CD4-positive, alpha-beta T cell treated with Interleukin-17A for 1 hour (primary cell): ENCODE measurements at places on chromosomes 2 and 18.
A peak's percentile ranks its signal among the peaks of the same experiment; 100 is the strongest.

- no peak for DNase-seq
These were observed 970 bp upstream of the KCNG2 start for GRCh38 chr18:79796531-79797405.

DNA sequence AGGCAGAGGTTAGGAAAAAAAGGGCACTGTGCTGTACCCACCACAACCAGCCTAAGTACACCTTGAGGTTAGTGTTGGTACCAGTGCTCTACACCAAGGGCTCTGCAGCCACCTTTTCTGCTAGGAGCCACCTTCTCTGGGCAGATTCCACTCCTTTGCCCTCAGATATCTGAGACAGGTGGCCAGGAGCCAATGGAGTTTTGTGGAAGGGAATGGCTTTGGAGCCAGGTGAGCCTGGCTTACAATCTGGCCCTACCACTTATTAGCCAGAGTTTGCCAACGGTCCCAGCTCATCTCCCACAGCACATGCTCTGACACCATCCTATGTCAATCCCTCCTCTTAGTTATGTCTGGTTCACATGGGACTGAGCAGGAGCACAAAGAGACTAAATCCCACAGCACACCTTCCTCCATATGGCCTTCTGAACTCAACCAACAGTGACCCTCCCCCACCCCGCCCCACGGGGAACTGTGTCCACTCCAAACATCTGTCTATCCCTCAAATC, 77.5 kb downstream of the CLHC1 start:
- DNase-seq: no peak

DNA sequence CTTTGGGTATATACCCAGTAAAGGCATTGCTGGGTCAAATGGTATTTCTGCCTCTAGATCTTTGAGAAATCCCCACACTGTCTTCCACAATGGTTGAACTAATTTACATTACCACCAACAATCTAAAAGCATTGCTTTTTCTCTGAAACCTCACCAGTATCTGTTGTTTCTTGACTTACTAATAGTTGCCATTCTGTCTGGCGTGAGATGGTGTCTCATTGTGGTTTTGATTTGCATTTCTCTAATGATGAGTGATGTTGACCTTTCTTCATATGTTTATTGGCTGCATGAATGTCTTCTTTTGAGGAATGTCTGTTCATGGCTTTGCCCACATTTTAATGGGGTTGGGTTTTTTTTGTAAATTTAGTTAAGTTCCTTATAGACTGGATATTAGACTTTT, 382.6 kb upstream of the ZNF804A start:
- DNase-seq: no peak

DNA sequence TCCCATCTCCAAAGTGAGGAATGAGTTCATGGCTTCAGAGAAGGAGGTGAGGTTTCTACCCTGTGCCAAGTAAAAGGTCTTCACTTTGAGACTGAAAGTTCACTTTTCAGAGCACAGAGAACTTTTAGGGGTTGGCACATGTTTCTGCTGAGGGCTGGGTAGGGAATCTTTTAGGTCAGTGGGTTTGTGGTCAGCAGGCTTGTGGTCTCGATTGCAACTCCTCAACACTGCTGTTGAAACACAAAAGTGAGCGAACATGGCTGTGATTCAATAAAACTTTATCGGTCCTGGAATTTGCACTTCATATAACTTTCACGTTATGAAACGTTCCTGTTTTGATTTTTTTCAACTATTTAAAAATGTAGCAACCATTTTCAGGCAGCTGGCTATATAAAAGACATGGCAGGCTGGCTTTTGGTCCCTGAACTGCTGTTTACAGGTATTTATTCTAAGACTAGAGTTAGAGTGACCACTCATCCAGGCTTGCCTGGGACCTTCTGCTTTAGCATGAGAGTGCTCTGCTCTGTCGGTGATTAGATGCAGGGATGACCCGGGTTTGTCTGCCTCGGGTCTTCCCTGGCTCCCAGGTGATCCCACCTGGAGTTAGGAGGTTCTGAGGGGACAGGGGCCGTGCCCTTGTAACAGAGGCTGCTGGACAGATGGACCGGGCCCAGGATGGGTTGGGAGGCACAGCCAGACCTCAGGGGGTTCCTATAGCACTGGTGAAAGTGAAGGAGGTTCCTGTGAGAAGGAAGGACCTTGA, 62.7 kb upstream of the TAF1B start:
- peak; percentile 67 for DNase-seq

GRCh38 chr2:206845877-206846276, 80.5 kb downstream of the FASTKD2 start:
- no peak for DNase-seq

GRCh38 chr2:161077367-161078210, 82.6 kb upstream of the TANK start:
- peak; percentile 80 for DNase-seq

- no peak for DNase-seq
These were observed 102.6 kb upstream of the LPIN2 start for GRCh38 chr18:3115447-3116030.

GRCh38 chr2:164910101-164910899, 45.0 kb downstream of the SLC38A11 start:
- DNase-seq: no peak

GRCh38 chr2:96409820-96410164, 74.2 kb downstream of the NCAPH start:
- no peak for DNase-seq

- DNase-seq: no peak
These were observed 118.9 kb downstream of the TMEM182 start for GRCh38 chr2:102880731-102881130.

GRCh38 chr2:144480285-144480684, 39.6 kb downstream of the ZEB2 start:
- DNase-seq: no peak

- no peak for DNase-seq
These were observed 32.0 kb downstream of the LGALSL start for GRCh38 chr2:64485961-64486360.

DNA sequence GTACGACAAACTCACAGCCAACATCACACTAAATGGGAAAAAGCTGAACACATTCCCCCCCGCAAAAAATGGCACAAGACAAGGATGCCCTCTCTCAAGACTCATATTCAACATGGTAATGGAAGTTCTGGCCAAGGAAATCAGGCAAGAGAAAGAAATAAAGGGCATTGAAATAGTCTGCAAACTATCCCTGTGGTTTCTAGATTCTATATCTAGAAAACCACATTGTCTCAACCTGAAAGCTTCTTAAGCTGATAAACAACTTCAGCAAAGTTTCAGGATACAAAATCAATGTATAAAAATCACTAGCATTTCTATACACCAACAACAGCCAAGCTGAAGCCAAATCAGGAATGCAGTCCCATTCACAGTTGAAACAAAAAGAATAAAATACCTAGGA, 294.6 kb upstream of the CYP26B1 start:
- no peak for DNase-seq

DNA sequence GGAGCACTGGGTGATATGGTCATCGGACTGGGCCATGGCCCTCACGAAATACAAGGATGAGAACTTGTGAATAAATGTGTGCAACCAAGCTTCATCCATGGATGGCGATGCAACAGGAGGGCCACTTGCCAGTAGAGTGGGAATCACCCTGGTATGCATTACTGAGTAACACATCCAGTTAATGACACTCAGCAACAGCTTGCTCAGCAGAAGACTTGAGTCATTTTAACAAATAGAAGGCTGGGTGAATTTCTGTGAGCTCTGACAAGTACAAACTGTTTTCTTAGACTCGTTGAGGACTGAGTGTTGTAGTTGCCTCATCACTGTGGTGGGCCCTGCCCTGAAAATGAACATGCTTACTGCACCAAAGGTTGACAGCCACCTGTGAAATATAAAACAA, 221.6 kb downstream of the NCKAP5 start:
- no peak for DNase-seq

DNA sequence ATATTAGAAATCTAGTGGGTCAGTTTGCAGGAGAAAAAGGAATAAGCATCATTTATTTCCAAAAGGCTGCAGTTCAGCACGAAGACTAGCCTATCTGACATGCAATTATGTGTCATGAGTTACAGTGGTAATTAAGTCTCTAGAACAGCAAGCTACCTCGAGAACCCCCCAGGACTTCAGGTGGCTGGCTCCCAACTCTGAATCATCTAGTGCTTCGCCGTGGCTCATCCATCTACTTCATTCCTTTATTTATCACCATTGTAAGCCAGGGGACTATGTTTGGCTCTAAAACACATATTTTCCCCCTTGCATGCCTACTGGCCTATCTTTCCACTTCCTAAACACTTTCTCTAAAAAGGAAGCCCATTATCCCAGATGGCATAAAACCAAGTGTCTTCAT, 121.6 kb downstream of the TXNL1 start:
- no peak for DNase-seq

DNA sequence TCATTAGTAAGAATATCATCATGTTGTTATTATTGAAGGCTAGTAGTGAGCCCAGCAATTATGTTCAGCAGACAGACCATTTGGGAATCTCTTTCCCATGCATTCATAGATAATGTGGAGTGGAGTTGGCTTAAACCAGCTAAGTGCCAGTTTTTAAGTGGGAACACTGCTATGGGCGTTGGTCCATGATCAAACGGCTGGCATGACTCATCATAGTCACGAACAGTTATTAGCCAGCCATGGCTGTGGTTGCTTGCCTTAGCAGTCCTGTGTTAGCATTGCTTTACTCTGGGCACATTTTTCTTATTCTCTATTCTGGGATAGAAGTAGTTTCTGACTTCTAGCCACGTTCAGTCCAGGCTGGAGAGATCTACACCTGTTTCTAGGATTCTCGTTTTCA, 17.7 kb downstream of the EIF4E2 start:
- DNase-seq: no peak

GRCh38 chr2:70830366-70830765, 5.2 kb downstream of the CD207 start:
- DNase-seq: no peak

DNA sequence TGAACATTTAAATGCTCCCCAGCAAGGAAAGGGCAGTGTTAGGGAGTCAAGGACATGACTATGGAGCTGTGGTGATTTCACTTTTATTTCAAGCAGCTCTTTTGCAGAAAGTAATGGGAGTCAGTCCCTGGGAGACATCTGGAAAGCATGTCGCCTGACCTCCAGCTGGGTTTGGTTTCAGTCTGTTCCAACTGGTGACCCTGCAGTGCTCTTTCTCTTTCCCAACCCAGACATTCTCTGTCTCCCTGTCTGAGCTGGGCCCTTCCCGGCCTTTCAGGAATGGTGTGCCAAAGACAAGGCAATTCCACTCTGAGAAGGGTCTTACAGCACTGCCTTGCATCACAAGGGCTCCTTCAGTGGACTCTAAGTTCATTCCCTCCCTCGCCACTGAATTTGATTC, 323.2 kb downstream of the OSR1 start:
- no peak for DNase-seq

GRCh38 chr2:53095227-53095626, 672.4 kb upstream of the CHAC2 start:
- no peak for DNase-seq

DNA sequence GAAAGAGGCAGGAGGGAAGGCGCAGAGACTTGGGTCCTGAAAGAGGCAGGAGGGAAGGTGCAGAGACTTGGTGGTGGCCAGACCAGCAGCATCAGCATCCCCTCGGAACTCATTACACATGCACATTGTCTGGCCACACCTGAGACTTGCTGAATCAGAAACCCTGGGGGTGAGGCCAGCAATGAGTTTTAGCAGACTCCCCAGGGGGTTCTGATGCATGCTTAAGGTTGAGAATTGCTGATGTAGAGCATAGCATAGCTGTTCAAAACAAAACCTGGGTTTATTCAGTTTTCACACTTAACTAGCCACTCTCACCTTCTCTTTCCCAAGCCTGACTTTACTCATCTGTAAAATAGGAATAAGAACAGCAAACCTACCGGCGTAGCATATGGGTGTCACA, 122.9 kb downstream of the MRO start:
- DNase-seq: no peak

DNA sequence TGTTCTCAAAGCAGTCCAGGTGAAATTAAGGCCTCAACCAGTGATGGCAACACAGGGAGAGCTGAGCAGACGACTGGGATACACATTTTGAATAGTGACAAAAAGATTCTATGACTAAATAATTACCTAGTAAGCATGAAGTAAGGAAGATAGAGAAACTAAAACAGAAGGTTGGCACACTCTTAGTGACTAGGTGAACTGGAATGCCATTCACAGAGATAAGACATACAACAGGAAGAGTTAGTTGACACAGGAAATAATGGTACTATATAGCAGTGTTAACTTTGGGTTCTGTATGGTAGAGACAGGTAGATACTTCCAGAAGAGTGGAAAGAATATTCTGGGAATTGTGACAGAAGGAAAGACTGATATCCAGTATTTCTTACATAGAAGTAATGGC, 181.8 kb upstream of the NT5C1B start:
- no peak for DNase-seq

GRCh38 chr18:80133124-80133523, 24.1 kb downstream of the ADNP2 start:
- DNase-seq: no peak

- DNase-seq: no peak
These were observed 73.2 kb downstream of the WDSUB1 start for GRCh38 chr2:159213296-159213695.

GRCh38 chr2:174120346-174120745, 128.0 kb downstream of the OLA1 start:
- no peak for DNase-seq

DNA sequence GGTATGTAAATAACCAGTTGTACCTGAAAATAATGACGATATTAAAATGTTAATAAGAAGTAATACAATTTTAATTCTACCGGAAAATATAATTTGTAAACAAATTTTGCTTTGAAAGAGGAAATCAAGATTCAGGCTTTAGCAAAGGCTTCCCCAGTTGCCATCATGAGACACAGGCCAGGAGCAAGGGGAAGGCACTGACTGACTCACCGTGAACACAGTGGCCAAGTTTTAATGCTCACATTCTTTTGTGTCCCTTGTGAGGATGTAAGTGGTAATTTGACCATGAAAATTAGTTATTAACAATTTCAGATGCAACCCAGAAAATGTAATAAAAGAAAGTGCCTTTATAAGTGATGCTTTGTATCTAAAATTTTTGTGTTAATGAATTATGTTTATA, 164.1 kb downstream of the GREB1L start:
- DNase-seq: no peak

DNA sequence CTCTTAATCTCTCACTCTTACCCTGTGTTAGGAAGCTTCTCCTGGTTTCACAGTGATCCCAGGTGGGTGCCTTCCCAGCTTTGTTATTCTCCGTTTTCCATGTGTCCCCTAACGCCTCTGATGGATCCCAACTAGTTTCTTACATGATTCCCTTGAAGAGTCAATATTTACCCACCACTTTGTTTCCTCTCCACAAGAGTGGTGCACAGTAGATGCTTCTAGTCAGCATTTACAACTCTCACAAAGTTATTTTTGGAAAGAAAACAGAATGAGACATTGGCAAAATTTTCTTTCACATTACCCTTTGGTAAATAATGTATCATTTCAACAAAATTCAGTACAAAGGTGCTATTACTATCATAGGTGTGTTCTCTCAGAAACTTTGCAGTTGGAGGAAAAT, 1611.1 kb upstream of the ZEB2 start:
- no peak for DNase-seq

DNA sequence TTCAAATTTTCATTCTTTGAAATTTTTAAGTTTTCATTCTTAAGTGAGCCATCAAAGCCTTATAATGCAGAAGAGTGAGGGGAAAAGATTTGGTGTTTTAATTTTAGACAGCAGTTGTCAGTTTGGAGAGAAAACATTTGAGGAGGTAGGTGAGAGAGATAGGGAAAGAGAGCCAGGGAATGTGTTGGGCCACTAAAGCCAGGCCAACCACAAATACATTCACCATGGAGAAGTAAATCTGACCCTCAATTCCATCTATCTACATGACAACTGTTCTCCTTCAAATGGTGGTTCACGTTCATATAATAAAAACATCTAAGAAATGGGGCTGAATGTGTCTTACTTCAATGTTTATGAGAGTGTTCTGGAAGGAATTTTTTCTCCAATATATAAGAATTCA, 553.0 kb upstream of the SYT4 start:
- DNase-seq: no peak
